Kidney capillary endothelial cell (primary cell): ENCODE measurements at places on chromosomes 2 and 18.

- DNase-seq: no peak
Measured at GRCh38 chr2:240600451-240600961, 14.0 kb downstream of the CAPN10 start.

DNA sequence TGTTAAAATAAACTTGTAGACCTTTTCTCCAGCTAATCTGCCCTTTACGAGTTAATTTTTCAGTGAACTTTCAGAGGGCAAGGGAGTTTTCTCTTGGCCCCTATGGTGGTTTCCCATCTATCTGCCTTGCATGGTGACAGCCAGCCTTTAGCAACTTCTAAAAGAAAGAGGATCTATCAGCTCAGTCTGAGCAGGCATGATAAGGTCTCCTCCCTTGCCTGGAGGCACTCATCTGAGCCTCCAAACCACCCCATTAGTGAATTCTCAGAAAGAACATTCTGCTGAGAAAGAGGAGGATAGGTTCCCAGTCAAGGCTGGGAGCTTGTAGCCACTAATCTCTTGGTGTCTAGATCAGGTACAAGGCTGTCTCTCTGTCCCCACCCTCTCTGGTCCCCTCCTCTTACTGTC is 10.7 kb upstream of the GYPC start:
- DNase-seq: no peak

DNA sequence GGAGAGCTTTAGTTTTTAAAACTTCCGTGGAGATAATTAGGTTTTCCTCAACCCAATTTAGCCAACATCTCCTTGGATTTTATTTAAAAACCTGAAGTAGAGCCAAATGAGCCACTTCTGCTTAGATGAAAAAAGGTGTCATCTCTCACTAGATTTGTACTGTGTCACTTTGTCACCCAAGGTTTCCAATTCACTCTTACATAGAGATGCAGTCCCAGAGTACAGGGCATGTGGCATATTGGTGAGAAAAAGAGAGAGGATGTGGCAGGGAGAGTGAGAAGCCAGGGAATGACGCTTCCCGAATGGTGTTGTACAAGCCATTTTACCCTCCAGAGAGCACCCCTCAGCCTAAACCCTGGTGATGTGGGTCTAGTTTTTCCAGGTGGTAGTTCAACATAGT is 44.4 kb upstream of the CTLA4 start:
- DNase-seq: no peak

DNA sequence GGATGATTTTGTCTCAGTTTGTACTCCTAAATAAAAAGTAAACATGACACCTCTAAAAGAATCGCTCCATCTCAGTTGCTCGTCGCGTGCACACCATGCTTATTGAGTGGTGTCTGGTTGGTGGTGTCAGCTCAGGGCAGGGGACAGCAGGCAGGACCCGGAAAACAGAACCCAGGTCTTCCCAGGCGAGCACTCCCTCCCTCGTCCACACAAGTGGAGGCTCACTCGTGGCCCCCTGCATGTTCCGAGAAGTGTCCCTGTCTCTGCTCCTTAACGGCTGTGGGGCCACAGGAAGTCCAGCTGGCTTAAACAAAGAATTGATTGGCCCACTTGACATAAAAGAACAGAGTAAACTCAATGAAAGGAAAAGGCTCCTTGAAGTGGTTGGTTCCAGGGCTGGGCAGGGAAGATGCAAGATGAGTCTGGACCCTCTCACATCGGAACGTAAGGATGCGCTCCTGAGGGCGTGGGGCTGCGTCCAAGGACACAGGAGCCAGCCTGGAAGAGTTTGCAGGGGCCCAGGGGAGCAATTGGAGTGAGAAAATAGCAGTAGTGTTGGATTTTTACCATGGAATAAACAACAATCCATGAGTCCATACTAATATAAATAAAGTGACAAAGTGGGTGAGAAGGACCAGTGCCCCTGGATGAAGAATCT is 13.1 kb upstream of the CNDP1 start:
- DNase-seq: no peak

DNA sequence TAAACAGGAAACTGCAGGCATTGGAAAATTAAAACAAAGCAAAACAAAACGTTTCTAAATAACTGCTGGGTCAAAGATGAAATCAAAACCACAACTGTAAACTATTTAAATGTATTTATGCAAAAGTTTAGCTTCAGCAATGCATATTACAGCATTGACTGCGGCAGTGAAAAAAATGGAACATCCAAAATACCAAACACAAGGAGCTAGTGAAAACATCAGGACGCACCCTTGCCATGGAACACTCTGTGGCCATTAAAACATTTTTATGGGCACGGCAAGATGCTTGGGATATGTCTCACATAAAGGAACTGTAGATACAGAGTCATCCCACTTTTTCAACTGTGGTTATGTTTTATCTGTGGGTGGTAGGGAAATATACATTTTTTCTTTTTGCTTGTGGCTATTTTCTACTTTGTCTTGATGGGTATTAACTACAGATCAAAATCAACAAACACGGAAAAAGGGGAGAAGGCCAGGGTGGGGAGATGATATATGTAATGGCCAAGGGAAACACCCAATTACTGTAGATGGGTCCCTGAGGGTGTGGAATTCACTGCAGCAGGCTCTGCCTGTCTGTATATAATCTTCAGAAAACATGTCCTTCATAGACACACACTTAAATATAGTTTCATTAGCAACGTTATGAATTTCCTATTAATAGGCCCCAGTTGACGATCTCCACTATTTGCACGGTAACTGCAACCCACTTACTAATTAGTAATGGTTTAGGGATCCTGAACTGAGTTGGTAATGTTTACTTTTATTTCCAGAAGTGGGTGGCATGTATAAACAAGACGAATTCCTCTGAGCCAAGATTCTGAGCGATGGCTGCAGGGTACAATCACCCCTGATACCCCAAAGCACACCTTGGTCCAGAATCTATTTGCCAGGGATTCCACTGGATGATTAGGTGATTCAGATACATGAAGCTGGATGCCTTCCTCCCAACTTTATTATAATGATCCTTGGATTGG is 110.5 kb downstream of the ACKR3 start:
- no peak for DNase-seq

DNA sequence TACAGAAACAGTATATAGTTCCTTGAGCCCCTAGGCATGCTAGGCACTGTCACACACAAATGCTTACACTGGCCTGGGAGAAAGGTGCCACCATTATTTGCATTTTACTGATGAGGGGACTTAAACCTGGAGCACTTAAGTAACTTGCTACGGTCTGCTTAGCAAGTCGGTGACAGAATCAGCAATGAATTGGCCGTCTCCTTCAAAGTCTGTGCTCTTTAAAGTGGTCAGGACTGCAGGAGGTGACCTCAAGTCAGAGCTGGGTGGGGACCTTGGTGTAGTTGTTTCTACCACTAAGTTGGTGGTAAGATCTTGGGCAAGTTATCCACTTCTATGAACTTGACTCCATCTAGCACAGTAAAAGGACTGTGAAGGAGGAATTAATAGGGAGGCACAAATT is 34.8 kb downstream of the PTPRM start:
- no peak for DNase-seq

DNA sequence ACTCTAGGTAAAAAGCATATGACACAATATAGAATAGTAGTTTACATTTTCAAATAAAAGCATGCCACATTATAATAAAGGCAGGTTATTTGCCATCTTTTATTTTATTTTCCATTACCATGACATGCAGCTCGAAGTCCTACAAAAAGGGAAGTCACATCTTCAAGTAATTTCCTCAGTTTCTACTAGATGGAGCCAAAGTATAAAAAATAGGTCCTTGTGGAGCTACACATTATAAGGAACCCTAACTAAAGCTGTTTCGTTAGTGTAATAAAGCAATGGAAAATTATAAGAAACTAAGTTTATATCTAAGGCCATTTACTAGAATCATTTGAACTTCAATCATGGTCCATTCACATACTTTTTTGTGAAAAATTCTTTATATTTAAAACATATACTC is 674.5 kb downstream of the KCNJ3 start:
- no peak for DNase-seq

GRCh38 chr2:30997979-30998378 is 140.3 kb downstream of the GALNT14 start:
- no peak for DNase-seq

DNA sequence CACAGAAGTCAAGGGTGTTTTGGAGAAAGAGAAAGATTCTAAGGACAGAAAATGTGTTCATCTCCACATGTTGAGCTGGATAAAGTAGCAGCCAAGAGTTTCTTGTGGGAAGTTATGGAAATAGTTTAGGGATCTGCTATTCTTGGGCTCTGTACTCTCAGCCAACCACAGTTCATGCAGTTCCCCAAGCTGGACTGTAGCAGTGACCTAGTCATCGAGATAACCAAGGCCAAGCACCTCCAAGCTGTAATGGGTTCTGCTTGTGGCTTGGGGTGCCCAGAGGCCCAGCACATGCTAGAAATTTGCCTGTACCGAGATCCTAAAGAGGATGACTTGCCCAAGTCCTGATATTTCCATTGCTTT is 91.9 kb upstream of the RASGRP3 start:
- DNase-seq: no peak

GRCh38 chr2:5983511-5984272 is 291.5 kb downstream of the SOX11 start:
- DNase-seq: no peak

GRCh38 chr2:134262684-134263083 is 8.8 kb downstream of the MGAT5 start:
- DNase-seq: no peak

DNA sequence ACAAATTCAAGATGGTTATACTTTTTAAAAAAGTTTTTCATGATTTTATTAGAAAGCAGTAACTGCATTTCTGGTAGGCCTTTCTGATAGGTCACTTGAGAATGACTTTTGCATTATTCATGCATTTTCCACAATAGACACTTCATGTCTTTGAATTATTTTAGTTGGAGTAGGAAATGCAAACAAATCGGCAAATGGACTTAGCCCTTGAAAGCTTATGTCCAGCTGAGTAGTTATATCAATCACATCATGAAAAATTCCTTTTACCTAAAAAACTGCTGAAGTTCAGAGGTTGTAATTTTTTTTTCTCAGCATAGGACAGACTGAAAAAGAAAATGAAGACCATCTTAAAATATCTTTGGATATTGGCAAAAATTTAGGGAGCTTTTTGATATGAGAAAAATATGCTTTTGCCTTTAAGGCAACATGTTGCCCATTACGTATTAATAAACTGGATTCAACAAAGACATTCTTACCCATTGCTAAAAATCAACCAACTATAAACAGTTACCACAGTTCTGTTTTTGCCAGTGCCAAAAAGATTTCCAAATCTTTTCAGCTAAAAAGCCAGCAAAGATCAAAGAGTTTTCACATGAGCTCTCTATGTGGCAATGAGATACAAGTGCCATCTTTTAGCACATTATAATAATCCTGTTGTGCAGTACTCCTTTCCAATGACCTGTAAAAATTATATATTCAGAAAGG is 45.5 kb upstream of the FRZB start:
- DNase-seq: no peak

GRCh38 chr18:78558101-78558810 is 421.4 kb upstream of the SALL3 start:
- no peak for DNase-seq

DNA sequence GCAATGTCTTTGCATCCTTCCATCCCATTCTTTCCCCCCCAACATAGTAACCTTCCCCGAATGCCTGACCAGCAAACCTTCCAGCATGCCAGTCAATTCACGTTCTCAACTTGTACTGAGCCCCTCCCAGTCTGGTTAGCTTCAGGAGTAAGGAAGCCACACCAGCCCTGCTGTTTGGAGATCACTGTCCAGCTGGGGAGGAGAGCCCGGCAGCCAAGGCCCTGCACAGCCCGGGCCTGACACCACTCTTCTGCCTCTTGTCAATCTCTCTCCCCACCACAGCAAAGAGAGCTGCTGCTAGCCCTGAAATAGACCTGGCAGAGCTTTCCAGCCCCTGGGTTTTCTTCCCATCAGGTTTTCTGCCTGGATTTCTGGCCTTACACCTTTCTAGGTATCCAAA is 185.8 kb upstream of the ID2 start:
- no peak for DNase-seq

- DNase-seq: no peak
Measured at GRCh38 chr2:132632000-132632649, 37.9 kb downstream of the LYPD1 start.

- no peak for DNase-seq
Measured at GRCh38 chr2:45394842-45395241, 216.2 kb downstream of the SRBD1 start.

DNA sequence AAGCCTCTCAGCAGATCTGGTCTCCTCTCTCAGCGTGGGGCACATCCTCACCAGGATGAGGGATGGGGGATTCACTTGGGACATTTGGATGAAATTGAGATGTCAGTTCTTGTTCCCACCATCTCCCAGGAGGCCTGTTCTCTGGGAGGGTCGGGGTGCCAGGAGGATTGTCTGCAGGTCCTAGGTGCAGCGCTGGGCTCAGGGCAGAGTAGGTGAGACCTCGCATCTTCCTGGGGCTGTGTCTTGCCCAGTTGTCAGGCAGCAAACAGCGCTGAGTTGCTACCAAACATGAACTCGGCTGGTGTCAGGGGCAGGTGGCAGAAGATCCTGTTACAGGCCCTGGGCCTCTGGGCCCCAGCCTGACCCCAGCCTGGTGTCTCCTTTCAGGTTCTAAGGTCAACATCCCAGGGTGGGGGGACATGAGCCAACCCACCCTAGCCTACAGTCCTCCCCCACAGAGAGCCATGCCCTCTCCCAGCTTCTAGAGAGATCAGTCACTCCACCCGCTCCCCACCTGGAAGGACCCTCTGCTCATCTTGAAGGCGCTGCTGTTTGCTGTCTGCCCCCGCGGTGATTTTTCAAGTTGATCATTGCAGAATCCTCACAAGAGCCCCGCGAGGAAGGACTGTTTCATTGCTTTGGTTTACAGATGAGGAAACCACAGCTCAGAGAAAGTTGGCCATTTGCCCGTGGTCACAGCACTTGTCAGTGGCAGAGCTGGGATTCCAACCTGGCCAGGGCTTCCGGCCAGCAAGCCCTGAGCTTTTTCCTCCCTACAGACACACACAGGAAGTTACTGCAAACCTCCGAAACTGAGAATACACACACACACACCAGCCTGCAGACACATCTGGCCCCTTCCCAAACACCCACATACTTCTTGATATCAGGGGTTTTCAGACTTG is 83.9 kb downstream of the STPG4 start:
- peak; percentile 90 for DNase-seq

- DNase-seq: no peak
Measured at GRCh38 chr2:12291303-12291702, 425.4 kb upstream of the TRIB2 start.

DNA sequence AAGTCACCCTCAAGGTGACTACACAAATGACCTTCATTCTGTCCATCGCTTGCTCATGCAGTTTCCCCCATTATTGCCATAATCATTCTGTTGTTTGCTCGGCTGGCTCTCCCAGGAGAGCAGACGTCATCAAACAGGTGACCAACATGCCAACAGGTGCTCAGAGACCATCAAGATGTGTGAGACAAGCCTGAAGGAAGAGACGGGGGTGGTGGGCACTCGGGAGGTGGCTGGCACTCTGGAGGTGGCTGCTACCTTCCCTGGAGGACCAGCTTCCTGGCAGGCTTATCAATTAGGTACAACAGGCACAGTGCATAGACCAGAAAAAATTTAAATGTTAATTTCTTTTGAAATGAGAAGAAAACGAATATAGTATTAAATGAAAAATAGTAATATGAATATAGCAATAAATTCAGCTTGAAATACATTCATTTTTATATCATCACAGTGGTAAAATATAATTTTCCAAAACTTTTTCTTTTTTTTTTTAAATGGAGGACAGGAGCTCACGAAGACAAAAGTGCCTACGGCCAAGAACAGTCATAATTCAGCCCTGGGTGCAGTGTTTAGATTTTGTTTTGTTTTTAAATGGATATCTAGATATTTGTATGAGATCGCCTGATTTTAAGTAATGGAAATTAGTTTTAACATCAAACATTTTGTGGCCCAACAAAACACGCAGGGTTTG is 16.9 kb upstream of the HAAO start:
- DNase-seq: no peak

- no peak for DNase-seq
Measured at GRCh38 chr2:71807581-71808451, 339.8 kb downstream of the CYP26B1 start.
